Posterior vena cava (tissue), 2 donors: ENCODE measurements at places on chromosomes 1 and 21. TPM values are rescaled to one million over a fixed set of nuclear protein-coding genes. Genes with fewer than 3 reads are reported as not detected.

- DNase-seq: no peak
Observed at GRCh38 chr1:204663644-204664383, 21.7 kb downstream of the LRRN2 start.

DNA sequence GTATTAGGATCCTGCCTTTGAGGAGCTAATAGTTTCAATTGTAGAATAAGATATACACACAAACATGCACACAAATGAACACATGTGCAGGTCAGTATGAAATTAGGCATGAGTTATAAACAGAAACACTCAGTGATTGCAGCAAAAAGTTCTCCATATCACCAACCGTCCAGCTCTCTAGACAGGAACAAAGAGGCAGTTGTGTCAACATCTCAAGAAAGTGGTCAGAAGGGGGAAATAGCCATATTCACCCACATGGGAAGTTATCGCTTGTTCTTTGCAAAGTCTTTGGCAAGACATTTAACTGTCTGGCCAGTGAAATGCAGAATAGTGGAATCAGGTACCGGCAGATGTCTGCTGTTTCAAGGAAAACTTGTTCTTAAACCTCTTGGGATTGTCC is 29.4 kb upstream of the PIGC start:
- DNase-seq: no peak

GRCh38 chr1:115729756-115730155 is 38.8 kb downstream of the CASQ2 start:
- no peak for DNase-seq

DNA sequence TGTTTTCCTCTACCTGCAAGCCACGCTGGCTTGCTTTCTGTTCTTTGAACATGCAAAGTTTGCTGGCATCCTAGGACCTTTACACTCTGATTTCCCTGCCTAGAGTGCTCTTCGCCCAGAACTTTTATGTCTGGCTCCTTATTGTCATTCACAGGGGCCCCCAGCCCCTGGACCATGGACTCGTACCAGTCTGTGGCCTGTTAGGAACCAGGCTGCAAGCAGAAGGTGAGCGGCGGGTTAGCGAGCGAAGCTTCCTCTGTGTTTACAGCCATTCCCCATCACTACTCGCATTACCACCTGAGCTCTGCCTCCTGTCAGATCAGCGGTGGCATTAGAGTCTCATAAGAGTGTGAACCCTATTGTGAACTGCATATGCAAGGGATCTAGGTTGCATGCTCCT is 73.0 kb downstream of the ATG4C start:
- DNase-seq: no peak

GRCh38 chr1:201275253-201275666 is 8.0 kb upstream of the PKP1 start:
- DNase-seq: peak; percentile 86

GRCh38 chr1:202150602-202151001 is 6.1 kb upstream of the ARL8A start:
- no peak for DNase-seq

GRCh38 chr1:76481672-76482071 is 385.6 kb upstream of the ST6GALNAC5 start:
- DNase-seq: no peak

- no peak for DNase-seq
Observed at GRCh38 chr1:59204001-59204400, 92.9 kb upstream of the FGGY start.

DNA sequence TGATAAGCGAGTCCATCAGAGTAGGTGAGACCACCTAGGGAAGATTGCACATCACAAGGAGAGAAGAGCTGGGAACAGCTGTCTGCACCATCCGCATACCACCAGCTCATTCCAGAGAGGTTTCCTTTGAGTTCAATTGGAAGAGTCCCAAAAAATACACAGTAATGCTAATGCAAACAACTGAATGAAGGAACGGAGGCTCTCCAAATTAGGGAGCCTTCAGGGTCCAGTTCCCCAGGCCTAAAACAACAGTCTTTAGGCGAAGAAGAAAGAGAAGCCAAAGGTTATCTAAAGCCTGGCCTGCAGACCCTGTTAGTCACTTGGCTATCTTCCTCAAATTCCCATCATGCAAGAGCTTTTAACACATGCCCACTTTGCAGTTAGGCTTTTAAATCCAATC is 246.4 kb downstream of the PBX1 start:
- no peak for DNase-seq

DNA sequence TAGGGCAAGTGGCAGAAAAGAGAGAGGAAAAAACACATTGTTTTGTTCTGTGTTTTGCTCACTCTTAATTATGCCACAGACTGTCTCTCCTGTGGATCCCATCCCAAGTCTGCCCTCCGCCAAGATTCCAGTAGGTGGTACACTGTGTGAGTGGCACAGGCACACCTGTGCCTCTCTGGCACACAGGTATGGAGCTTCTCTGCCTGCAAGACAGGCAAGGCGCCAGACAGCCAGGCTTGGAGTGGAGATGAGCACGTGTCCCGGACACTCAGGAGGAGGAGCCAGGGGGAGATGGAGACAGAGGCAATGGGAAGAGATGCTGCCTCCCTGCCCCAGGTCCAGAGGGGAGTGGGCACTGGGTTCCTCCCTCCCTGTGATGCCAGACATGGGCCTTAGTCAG is 6.5 kb upstream of the GRIK3 start:
- DNase-seq: no peak

DNA sequence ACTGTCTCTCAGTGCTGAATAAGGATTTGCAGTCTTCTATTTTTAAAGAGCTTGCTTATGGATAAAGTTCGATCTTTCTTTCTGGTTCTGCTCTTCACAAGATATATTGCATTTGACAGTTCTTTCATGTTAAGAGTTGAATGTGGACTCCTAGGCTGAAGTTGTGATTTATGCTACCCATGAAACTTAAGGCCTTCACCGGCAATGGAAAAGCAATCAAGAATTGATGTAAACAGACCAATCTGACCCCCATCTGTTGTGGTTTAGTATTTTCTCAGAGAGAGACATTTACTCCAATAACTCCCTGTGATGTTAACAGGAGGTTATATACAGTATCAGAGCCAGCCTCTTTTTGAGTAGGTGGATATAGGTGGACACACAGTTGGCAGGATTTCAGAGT is 165.8 kb downstream of the PAPPA2 start:
- no peak for DNase-seq

DNA sequence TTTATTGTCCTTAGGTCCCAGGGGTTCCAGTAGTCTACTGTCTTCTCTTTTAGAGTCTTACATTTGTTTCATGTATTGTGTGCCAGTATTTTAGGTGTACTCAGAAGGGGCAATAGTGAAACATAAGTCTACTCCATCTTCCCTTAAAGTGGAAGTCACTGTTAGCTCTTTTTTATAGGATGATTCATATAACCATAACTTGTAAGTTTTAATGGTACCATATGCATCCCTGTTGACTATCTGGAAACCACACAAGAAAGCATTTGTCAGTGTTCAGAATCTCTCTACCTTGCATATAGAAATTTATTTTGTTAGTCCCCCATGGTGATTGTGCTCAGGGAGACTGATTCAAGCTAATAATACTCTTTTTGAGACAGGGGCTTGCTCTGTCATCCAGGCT is 149.9 kb downstream of the HS2ST1 start:
- no peak for DNase-seq

DNA sequence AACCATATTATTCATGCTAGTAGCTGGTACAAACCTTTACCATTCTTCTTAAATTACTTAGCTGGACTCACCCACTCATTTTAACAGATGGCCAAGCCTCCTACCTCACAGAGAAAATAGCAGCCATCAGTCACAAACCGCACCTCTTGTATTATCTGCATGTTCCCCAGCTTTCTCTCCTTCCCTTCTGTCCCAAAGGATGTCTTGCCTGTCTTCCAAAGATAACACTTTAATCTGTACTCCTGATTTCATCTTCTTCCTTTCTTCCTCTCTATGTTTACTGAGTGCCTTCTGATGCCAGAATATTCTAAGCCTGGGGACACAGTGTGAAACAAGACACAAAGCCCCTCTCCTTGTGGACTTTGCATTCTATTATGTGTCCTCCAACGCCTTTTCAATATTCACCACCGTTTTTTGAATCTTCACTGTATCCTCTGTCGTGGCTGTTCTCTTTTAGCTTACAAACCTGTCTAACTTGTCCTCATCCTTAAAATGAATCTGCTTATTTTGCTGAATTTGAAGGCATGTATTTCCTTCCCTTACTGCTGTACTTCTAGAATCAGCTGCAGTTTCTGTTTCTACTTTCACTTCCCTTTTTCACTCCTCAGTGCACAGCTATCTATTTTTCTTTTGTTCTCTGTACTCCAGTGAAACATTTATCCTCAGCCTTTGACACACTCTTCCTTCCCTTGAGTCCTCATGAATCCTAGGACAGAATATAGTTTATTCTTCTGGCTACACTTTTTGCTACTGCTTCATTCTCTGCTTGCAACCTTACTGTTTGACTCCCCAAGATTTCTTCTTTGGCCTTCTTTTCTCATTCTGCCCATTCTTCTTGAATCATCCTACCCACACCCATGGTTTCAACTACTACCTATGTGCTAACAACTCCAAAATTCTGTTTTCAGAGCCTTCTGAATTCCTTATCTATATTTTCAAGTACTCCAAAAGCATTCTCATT is 216.9 kb upstream of the SAMSN1 start:
- no peak for DNase-seq

DNA sequence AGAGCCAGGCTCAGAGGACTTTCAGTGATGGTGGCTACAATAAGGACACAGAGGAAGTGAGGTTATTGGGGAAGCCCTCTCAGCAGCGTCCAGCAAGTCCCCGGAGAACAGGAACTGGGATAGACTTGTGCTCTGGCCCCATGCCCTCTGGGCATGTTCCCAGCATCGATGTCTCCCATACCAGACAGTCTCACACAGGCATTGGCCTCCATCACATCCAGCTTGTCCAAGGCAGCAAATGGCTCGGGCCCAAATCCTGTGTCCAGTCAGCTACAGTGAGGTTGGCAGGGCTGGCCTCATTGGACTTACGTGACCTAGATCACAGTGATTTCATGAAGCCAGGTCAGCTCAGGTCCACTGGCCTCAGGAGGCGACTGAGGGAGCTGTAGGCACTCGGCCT is 19.6 kb upstream of the TMEM54 start:
- peak; percentile 93 for DNase-seq

GRCh38 chr1:156766298-156767100 is 836 bp upstream of the PRCC start:
- DNase-seq: peak; percentile 22

GRCh38 chr1:200751717-200752116 is 13.0 kb downstream of the CAMSAP2 start:
- no peak for DNase-seq

- DNase-seq: no peak
Observed at GRCh38 chr1:211371406-211372105, 44.9 kb downstream of the TRAF5 start.

GRCh38 chr1:5526385-5526750 is 465.9 kb downstream of the NPHP4 start:
- no peak for DNase-seq

DNA sequence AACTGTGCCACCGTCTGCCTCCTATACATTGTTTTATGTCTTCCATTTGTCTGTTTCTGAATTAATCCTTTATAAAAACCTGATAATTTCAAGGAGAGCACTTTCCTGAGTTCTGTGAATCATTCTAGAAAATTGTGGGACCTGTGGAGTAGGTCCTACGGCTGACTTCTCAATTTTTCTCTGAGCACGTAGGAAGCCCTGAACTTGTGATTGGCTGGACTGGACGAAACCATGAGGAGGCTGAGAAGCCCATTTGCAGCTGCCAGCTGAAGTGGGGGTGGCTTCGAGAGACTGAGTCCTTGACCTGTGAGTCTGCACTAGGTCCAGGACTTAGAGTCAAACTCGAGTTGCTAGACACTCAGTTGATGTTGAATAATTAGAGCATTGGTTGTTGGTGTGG is 277.1 kb upstream of the NCAM2 start:
- no peak for DNase-seq

- no peak for DNase-seq
Observed at GRCh38 chr1:7257225-7257624, 472.0 kb downstream of the CAMTA1 start.

GRCh38 chr1:110489406-110489805 is 29.6 kb downstream of the KCNA10 start:
- no peak for DNase-seq

Gene PTCH2
- total RNA-seq: 1.6 TPM

Gene TRAF3IP3
- 3.1 TPM for total RNA-seq

Gene DCST2
- total RNA-seq: 0.48 TPM

Gene KRTAP10-6
- not detected for total RNA-seq

Gene BTBD19
- total RNA-seq: 13.5 TPM

Gene RPE65
- 0.19 TPM for total RNA-seq

Gene PADI1
- total RNA-seq: not detected

Gene MORN1
- 3.8 TPM for total RNA-seq

Gene RNF2
- total RNA-seq: 15.4 TPM

Gene SYTL1
- 1.6 TPM for total RNA-seq

Gene GLIS1
- total RNA-seq: 0.74 TPM

Gene PRAMEF14
- total RNA-seq: not detected

Gene ZNF648
- not detected for total RNA-seq

Gene RRP15
- 26.4 TPM for total RNA-seq

Gene ARHGEF19
- 5.5 TPM for total RNA-seq

Gene SLC26A9
- total RNA-seq: not detected
